ENCODE measurements at places on chromosomes 16 and 17.
A peak's percentile ranks its signal among the peaks of the same experiment; 100 is the strongest.

DNA sequence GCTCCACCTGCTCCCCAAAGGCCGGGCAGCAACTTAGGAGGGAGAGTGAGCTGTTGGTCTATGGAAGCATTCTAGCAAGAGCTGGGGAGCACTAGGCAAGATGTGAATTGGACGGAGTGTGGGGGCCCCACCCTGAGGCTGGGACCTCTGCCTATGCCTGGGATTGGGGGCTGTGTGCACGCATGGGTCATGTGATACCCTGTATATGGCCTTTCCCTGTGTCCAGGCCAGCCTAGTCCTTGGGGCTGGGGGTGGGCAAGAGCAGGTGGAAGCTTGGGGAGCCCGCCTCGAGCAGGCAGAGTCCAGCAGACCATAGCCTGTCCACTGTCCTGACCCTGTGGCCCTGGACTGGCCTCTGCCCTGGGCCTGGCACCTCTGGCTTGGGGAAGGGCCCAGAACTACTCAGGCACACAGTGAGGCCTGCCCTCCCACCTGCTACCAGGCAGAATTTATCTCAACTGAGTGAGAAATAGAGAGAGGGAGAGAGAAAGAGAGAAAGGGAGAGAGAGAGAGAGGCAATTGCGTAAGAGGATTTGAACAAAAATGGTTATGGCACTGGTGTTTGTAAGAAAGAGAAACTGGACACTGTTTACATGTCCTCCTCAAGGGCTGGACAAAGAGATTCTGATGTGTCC, 19.1 kb downstream of the PDP2 start:
- DNase-seq, result no peak

GRCh38 chr17:60716766-60717165, 39.1 kb downstream of the BCAS3 start:
- no peak for DNase-seq

DNA sequence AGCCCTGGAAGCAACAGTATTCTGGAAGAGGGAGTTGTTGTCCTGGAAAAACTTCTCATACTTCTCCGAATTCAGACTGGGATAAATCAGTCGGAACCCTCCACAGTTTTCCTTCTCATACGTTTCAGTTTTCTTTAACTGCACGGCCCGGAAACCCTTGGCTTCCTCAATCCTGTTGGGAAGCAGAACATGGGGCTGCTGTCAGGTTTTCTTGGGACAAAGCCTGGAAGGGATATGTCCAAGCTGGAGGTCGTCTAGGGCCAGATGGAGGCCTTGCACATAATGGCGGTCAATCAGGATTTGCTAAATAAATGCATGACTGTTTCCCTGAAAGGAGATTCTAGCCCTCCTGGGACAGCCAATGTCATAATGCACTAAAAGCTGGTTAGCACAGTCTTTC, 29.2 kb downstream of the TTLL6 start:
- DNase-seq, result no peak

DNA sequence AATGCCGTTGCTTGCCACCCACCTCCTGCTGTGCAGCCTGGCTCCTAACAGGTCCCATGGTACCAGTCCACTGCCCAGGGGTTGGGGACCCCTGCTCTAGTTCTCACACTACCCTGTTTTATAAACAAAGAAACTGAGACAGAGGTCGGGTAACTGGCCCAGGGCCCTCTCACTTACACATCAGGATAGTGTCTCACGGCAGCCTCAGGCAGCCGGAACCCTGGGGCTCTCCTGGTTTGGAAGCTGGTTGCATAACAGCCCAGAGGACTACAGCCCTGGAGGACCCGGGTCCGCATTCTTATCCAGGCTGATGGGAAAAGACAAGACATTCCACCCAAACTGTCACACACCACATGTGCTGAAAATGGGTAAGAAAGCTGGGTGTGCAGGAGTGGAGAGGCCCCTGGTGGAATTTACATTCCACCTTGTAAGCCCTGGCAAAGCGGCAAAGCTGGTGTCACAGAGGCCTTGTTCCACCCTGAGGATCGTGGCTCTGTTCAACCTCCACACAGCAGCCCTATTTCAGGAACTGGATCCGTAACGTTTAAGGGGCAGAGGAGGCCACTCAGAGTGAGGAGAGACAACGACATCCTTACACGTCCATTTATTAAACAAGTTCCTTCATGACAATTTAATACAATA, 9.8 kb downstream of the CMTM3 start:
- no peak for DNase-seq

DNA sequence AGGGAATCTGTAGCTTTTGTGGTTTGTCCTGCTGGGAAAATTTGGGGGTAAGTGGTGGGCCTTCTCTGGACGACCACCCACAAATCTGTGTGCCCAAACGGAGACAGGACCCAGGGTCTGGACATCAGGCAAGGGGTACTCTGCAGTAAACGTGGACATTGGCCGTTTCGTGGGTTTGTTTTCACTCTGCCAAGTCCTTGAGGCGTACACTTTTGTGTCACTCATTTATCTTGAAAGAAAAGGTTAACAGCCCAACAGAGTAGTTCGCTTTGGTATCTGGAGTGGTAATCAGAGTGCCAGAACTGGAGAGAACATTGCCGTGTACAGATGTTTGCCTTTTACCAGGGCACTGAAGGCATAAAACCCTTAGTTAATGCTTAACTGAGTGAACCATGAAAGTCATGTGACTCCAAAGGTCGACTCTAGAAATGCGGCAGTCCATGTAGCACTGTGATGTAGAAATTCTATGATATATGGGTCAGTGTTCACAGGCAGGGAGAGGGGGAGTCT, 15.4 kb downstream of the NAA60 start:
- DNase-seq, result peak; percentile 10

DNA sequence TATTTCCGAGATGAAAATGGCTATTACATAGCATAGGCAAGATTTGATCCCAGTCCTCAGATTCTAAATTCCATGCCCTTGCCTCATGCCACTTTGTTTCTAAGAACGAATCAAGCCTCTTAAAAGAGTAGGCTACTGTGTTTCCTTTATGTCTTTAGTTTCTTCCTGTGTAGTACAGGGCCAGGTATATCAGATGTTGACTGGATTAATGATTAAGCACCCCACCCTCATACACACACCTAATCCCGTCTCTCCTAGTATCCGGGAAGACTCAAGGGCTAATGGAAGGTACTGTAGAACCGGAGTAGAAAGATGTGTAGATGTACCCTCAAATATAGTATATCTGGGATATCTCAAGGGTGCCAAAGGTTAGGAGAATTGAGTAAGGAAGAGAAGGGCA, 6.7 kb downstream of the TOM1L1 start:
- DNase-seq, result no peak

GRCh38 chr17:74340470-74341023, 14.5 kb downstream of the KIF19 start:
- no peak for DNase-seq

DNA sequence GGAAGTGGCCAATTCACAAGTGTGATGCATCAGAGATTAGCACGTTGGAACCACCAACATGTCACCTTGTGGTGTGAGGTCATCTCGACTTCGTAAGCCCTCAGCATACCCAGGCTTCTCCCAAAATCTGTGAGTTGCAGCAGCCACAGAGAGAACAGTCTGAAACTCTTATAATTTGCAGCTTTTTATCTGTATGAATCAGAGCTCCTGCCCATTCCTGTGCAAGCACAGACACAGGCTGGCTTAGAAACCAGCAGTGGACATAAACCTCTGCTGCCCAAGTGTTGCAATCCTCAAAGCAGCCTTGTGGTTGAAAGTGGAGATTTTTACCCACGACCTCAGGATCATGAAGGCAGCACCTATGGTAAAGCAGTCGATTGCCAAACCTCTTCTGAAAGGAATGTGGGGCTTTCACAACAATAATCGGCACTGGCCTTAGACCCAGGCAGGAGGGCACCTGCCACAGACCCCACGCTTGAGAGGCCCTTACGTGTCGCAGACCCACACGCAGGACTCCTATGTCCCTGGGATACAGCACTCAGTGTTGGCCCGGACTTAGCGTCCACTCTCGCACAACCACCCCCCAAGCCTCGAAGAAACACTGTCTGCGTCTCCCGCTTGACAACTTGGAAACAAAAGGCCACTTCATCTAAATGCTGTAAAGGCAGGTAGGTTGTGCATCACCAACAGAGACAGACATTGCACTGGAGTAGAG, 24.5 kb upstream of the OSGIN1 start:
- DNase-seq, result no peak

- DNase-seq, result no peak
These were observed 8.2 kb upstream of the PVALEF start for GRCh38 chr17:81156866-81157805.

DNA sequence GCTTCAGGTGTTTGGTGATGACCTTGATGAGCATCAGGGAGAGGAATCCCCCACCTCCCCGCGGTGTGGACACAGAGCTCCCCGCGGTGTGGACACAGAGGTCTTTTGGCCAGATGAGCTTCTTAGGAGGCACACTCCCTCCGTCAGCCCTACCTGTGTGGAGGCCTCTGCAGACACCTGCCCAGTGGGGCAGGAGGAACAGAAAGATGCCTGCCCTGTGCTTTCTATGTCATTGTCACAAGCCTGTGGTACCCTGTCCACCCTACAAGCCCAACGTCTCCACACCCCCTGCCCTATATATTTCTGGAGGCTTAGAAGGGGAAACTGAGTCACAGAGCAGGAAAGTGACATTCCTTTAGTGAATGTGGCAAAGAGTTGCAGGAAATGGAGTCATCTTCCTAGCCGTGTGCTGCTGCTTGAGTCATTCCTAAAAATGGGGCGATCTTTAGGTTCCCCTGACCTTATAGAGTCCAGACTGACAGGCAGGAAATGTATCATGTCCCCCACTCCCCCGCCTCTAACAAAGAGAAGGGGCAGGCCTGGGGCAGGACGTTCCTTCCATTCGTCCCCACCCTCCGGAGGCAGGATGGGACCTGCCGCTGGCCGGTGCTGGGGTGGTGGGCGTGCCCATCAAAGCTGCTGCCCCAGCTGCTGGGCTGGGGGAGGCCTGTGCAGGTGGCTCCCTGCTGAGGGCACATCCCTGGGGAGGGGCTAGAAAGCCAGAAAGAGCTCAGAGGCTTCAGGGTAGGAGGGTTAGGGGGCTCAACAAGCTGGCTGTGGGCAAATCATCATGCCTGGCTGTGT, 1.0 kb upstream of the C16orf74 start:
- DNase-seq, result peak; percentile 43

DNA sequence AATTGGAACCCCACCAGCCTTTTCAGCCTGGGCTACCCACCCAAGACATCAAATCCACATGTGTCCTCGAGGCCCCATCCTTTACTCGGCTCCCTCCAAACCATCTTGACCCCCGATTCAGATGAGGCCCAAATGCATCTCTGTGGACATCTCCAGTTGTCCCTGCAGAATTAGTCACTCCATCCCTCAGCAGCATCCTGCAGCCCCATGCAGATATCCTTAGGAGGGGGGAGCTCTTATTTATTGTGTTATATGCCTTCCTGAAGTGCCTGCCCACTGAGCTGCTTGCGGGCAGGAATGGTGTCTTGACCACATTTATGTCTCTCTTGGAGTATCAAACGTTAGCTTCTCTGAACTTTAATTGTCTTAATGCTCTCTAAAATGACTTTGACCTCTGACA, 15.6 kb downstream of the CDK5RAP3 start:
- DNase-seq, result no peak

- DNase-seq, result no peak
These were observed 19.5 kb downstream of the N4BP1 start for GRCh38 chr16:48590476-48590875.

- no peak for DNase-seq
These were observed 280.0 kb downstream of the SOX9 start for GRCh38 chr17:72400863-72401262.

- DNase-seq, result no peak
These were observed 82.6 kb downstream of the CDK5R1 start for GRCh38 chr17:32569171-32570080.

- DNase-seq, result no peak
These were observed 601 bp downstream of the JMJD8 start for GRCh38 chr16:683396-684070.

- no peak for DNase-seq
These were observed 1.1 kb downstream of the PABPN1L start for GRCh38 chr16:88865310-88865709.

- no peak for DNase-seq
These were observed 21.9 kb downstream of the ST3GAL2 start for GRCh38 chr16:70416748-70417616.

DNA sequence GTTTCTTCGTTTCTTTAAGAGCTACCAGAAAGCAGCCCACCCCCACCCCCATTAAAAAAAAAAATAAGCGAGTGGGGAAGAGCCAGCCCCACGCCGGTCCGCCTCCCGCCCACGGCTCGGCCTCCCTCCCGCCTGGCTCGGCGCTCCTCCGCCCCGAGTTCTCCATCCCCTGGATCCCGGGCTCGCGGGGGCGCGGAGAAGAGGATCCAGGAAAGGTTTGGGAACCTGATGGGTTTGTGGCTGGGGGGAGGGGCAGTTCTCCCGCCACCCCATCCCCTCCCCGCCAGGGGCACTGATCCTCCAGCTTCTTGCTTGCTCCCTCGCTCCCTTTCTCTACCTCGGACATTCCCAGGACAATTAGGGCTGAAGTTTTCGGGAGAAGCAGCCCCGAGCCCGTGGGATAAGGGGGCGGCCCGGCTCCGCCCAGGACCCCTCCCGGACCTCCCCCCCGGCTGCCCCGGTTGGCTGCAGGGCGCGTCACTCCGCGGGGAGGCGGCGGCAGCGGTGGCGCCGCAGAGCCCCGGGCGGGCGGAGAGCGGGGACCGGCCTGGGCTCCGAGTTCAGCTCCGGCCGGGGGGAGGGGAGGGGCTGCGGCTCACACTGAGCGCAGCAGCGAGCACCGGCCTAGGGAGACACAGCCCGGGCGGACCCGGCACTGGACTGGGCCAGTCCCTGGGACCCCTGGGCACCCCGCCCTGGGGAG, 1.0 kb upstream of the SALL1 start:
- DNase-seq, result peak; percentile 79

- no peak for DNase-seq
These were observed 79.9 kb downstream of the ZNF18 start for GRCh38 chr17:11917415-11917814.

Data from NCI-H526 (cell line).